Mononuclear cell (primary cell): ENCODE measurements at places on chromosomes 16 and 17. TPM values are rescaled to one million over a fixed set of nuclear protein-coding genes. Genes with fewer than 3 reads are reported as not detected.

Gene INCA1
- not detected for total RNA-seq

Gene KRTAP1-1
- total RNA-seq = not detected

Gene TMEM204
- total RNA-seq = 12.6 TPM

Gene NPIPA7
- total RNA-seq = not detected

Gene TMIGD1
- total RNA-seq = not detected

Gene HBA1
- 28.3 TPM for total RNA-seq

Gene CCL7
- total RNA-seq = 3.1 TPM

Gene RHBDF1
- total RNA-seq = 0.21 TPM

Gene DNAAF1
- total RNA-seq = 25.3 TPM

Gene HOXB4
- total RNA-seq = 0.31 TPM

Gene SLC43A2
- 88.4 TPM for total RNA-seq

Gene CORO1A
- total RNA-seq = 361 TPM

Gene ABCA8
- under 0.01 TPM for total RNA-seq

Gene CTRL
- 6.3 TPM for total RNA-seq

Gene SEZ6L2
- total RNA-seq = under 0.01 TPM

Gene TBX21
- 15.7 TPM for total RNA-seq

Gene TMEM106A
- 3.9 TPM for total RNA-seq

Gene CEP295NL
- total RNA-seq = 5.9 TPM

Gene CD19
- total RNA-seq = 6.6 TPM

Gene DPEP2
- 17.2 TPM for total RNA-seq

Gene CRYBA1
- total RNA-seq = not detected

Gene ARRB2
- 201 TPM for total RNA-seq

Gene YPEL3
- 66.0 TPM for total RNA-seq

Gene NPIPB6
- not detected for total RNA-seq

Gene LGALS9B
- 0.52 TPM for total RNA-seq

Gene SLC38A8
- not detected for total RNA-seq

Gene NPIPB13
- total RNA-seq = 12.1 TPM

Gene GAS2L2
- under 0.01 TPM for total RNA-seq

Gene PYDC1
- total RNA-seq = not detected

Gene SSTR5
- total RNA-seq = not detected

Gene NXPH3
- not detected for total RNA-seq

Gene CCL23
- not detected for total RNA-seq

Gene PHKB
- total RNA-seq = 52.1 TPM

Gene PRR11
- 1.3 TPM for total RNA-seq

Gene NPW
- total RNA-seq = not detected

Gene NGFR
- total RNA-seq = 0.21 TPM

Gene PRRT2
- total RNA-seq = 0.52 TPM

Gene BHLHA9
- total RNA-seq = not detected

Gene CLDN6
- total RNA-seq = not detected

Gene KRTAP9-4
- total RNA-seq = not detected

Gene MT1G
- total RNA-seq = not detected

Gene SCGB1C2
- total RNA-seq = not detected

Gene ACSF3
- total RNA-seq = 20.9 TPM

Gene RUNDC3A
- 0.10 TPM for total RNA-seq

Gene SEC14L5
- total RNA-seq = 1.6 TPM

Gene KRTAP9-2
- total RNA-seq = not detected

Gene CA5A
- total RNA-seq = under 0.01 TPM

Gene MYLK3
- total RNA-seq = 0.10 TPM
